ENCODE measurements at places on chromosomes 5 and 9.
A peak's percentile ranks its signal among the peaks of the same experiment; 100 is the strongest.

DNA sequence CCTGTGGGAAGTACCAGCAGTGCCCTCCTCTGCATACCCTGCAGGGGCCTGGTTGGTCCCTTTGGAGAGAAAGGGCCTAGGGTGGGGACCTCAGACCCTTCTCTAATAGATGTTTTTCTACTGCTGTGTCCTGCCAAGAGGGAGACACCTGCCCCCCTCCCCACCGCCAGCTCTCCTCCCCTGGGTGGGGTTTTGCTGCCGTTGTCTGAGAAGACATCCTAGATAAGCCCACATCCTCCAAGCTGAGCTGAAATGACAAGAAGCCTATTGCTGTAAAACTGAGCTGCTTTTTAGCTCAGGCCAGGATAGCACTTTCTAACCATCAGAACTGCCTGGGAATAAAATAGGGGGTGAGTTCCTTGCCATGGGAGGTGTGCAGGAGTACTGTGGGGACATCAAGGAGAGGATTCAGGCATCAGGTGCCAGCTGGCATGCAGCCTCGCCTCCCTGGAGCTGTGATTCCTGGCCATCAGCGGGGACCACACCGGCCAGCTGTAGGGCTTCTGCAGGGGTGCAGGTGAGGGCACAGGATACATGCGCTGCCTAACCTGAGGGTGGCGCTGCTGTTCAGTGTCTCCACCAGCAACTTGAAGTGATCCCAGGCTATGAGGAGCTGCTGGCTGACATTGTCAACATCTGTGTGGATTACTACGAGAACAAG, 37.9 kb downstream of the CYFIP2 start:
- DNase-seq = no peak

DNA sequence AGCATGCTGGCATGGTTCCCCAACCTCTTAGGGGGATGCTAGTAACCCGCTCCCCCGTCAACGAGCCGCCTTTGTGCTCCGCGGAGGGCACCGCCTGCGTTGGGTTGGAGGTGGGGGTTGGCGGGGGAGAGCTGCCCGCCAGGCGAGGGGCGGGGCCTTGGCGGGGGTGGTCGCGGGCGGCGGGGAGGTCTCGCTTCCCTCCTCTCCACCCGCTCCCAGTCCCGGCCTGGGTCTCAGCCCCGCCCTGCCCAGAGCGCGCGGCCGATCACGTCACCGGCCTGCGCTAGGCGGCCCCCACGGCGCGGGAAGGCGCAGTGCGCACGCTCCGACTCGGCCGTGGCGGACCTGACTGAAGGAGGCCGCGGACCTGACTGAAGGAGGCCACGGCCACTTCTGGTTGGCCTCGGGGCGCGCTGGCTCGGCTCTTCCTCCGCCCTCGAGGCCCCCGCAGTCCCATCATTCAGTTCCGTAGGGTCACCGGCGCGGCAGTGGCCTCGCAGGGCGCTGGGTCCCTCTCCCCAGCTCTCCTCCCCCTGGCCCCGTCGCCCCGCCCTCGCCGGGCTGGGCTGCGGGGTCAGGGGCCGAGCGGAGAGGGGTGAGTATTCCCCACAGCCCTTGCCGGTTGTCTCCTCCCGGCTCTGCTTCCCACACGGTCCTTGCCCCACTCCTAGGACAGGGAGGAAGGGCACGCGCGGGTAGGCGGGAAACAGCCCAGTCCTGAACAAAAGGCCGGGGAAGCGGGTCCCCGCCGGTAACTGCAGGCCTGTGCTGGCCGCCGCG, at the start of gene ATG10:
ATG10 (plus strand) TSS at position 312 of the 780 bp plus-strand sequence. CDS start 15,548 bp downstream, outside the sequence.
- peak; percentile 89 for DNase-seq

DNA sequence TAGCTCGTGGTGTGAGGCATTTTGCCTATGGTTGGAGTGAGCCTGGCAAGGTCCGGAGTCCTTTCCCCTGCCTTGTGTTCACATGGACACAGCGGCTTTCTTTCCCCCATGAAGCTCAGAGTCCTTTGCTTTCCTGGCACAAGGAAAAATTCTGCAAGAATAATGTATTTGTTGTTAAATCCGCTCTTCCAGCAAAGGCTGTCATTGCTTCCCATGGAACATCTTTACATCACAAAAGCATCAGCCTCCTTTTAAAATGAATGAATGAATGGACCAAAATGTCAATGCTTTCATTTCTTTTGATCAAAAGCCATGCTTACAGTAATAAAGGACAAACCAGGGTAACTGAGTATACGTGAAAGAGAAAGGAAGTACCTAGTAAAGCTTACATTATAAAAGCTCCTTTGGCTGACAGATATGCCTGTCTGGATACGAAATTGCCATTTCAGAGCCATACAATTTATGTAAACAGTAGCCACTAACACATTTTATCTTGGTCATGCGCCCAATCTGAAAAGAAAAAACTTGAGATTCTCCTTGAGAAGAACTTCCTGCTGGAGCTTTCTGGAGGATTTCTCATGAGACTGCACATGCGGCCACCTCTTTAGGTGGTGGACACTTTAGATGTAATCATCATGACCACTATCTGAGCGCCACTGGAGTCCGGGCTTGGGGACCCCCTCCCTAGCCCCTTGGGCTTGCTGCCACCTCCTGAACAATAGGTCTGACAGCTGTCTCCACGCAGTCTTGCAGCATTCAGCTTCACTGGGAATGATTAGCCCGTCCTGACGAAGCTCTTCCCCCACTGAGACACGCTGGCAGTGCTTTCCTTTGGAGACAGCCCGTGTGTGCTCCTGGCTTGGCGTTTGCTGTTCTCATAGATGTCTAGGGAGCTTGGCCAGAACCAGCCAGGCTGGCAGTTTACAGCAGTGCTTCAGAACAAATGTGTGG, 355.9 kb downstream of the ADAMTS6 start:
- DNase-seq = no peak

- no peak for DNase-seq
These were observed 70.5 kb downstream of the PPARGC1B start for GRCh38 chr5:149800633-149801032.

GRCh38 chr5:82806513-82806912, 270.7 kb downstream of the TMEM167A start:
- DNase-seq = no peak

- no peak for DNase-seq
These were observed 1.2 kb upstream of the GARIN3 start for GRCh38 chr5:157167214-157167621.

- DNase-seq = no peak
These were observed 100.6 kb downstream of the LHFPL2 start for GRCh38 chr5:78547731-78548615.

DNA sequence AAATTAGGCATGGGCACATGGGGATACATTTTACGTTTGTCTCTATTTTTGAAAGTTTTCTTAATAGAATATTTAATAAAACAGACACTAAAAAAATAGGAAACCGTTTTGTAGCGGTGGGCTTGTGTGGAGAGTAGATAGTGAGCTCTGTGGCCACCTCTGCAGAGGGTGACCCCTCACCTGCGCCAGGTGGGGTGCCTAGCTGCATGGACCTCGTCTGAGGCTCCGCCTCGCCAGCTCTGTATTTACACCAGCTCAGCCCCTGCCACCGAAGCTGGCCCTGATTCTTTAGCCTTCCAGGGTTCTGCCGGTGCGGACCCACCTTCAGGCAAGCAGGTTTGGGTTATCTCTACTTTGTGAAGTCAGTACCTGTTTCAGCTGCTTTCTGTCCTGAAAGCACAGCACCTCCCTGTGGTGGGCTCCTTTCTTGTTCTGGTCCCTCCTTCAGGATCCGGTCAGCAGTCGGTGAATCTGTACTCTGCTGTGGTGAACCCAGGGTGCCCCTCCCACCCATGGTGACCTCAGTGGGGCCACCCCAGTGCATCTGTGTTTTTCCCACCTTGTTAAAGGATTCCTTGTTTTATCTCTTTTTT, 105.2 kb upstream of the CACNA1B start:
- DNase-seq = peak; percentile 21

DNA sequence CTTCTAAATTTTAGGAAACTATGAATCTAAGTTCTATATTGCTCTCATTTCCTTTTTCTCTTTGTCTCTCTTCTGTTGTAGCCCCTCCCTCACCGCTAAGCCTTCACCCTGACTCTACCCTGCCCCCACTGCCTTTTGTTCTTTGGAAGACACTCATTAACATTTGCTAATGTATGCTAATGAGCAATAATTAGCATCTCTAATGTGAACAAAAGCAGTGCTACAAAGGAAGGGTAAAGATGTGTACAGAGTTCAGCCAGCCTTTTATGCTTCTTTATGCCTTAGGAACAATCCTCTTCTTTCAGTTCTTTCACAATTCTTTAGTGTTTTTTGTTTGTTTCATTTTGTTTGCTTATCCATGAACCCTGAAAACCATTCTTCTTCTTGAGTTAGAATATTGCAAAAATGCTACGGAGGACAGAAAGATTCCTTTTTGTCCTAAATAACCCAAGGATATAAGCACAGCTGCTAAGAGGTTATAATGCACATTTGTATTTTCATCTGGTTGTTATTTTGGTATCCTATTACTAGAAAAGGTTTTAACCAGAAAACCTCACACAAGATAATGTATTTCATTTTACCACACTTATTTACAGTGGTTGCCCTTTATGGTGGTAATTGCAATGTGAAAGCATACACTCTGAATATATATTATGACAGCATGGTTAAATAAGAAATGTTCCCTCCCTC, 159.3 kb downstream of the TMC1 start:
- no peak for DNase-seq

DNA sequence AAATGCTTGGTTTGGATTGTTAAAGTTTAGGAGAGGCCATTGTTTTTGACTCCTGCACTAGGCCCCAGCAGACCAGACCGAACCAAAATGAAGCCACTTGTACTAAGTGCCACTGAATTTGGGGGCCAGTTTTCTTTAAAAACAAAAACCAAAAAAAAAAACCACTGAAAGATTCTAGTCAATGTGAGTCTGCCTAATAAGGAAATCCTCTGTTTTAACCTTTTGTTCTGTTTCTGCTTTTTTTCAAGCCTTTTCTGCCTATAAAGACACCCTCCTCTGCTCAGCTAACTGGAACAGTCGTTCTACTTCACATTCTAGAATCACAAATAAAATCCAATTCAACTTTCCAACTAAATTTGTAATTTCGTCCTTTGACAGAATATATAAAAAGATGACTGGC, 64.9 kb downstream of the SERINC5 start:
- DNase-seq = no peak

DNA sequence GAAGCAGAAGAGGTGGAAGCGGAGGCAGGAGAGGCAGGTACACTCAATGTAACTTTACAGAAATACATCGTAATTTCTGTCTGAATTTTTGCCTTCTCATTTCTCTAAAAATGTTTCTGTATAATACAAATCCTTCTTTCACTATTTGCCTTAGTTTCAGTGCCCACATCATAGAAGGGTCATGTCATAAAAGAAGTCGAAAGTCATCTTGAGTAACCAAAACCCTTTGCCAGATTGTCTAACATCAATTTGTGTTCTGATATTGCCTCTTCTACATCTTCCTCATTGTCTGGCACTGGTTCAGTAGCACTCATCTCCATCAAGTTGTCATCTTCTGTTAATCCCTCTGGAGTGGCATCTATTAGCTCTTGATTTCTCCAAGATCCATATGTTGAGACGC, 6.2 kb upstream of the CYFIP2 start:
- DNase-seq = no peak

GRCh38 chr9:122810306-122810946, 10.5 kb downstream of the OR1K1 start:
- peak; percentile 62 for DNase-seq

DNA sequence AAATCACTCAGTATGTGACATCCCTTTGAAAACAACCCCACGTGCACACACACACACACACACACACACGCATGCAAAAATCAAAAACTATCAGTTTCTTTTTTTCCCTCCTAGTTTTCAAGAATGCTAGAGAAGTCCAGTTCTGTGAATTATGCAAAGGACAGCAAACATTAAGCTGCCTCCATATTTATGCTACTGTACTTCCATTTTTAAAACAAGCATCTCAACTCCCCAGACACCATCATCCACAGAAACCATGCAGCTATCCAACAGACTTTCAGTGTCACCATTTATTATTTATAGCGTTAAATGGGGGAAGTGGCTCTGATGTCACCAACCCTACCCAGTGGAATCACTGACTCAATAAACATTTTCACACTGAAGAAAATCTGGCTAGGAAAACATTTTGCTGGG, 1.6 kb downstream of the FBXW11 start:
- DNase-seq = peak; percentile 27

DNA sequence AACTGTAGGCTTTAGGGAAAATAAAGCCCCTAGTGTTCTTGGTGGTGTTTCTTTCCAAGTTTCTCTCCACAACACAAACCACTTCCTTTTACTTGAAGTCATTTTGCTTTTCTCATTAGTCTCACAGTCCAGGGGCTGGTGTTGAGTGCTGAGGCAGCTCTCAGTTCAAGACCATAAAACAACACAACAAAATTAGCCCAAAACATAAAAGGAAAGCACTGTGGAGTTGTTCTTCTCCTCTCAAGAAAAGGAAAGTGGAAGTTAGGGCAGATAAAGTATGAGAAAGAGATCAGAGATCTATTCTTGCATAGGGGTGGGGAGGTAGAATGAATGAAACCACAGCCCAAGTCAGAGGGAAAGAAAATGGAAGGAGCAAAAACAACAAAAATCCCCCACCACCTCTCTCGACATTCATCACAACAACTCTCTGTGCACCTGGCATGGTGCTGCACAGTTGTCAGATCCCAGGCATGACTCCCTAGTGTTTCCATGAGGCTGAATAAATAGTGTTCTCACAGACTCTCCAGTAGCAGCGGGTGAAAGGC, 569.9 kb downstream of the RAB3C start:
- no peak for DNase-seq

DNA sequence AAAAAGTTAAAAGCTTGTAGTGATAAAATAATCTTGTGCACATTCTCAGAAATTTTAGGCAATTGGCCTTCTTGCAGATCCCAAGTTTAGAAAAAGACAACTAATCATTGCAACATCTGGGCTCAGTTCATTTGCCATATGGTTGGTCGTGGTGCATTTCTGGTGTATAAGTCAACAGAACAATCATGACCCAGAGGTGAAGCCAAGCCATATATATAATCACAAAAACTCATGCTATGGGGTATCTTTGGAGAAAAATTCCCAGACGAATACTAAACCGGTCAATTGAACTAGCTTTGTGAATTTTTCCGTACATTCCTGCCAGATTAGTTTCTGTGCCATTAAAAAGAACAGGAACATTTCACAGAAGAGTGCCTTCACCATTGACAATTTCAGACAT, 50.3 kb downstream of the FYB1 start:
- no peak for DNase-seq

GRCh38 chr9:97511655-97512427, 10.4 kb downstream of the TMOD1 start:
- DNase-seq = no peak
